Stimulated activated CD4-positive, alpha-beta T cell treated with anti-CD3 and anti-CD28 coated beads, Interleukin-12 subunit alpha, Interleukin-12 subunit beta, amount 100 ng/mL, for 48 hours (primary cell): ENCODE measurements at places on chromosomes 4 and X.

GRCh38 chr4:121358473-121358872 is 22.3 kb downstream of the QRFPR start:
- DNase-seq, result no peak

GRCh38 chr4:8586671-8587468 is 5.7 kb upstream of the CPZ start:
- DNase-seq, result no peak

DNA sequence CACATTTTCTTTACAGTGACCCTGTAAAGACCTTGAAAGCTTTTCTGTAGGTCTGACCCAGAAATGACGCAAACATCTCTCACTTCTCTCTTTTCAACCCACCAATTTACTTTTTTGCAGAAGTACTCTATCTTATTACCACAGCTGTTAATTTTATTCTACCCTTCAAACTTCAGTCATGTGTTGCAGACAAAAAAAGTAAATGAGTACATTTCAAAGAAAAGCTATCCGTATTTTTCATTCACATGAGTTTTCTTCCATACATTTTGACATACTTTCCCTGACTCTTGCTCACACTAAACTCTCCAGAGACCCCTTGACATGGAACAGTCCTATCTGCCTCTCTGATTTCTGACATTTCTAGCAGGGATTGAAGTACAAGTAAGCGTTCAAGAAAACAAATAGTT is 51.7 kb downstream of the SLC7A11 start:
- DNase-seq, result no peak

DNA sequence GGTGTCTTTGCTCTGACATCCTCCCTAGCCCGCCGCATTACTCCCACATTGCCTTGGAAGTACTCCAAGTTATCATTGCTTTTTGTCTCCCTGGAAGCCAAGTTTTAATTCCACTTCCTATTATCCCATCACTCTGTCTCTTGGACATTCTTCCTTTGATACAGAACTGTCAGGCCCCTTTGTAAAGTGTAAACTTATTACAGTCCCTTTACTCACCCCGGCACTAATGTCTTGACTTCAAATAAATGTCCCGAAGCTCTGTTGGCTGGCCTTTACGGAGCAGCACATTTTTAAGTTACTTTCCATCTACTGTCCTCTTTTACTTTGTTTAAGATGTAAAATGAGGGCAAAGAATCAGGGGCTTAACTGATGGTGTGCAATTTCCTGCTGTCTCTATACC is 223.5 kb upstream of the IGFBP7 start:
- DNase-seq, result no peak

GRCh38 chr4:129342819-129343408 is 247.0 kb downstream of the C4orf33 start:
- no peak for DNase-seq

DNA sequence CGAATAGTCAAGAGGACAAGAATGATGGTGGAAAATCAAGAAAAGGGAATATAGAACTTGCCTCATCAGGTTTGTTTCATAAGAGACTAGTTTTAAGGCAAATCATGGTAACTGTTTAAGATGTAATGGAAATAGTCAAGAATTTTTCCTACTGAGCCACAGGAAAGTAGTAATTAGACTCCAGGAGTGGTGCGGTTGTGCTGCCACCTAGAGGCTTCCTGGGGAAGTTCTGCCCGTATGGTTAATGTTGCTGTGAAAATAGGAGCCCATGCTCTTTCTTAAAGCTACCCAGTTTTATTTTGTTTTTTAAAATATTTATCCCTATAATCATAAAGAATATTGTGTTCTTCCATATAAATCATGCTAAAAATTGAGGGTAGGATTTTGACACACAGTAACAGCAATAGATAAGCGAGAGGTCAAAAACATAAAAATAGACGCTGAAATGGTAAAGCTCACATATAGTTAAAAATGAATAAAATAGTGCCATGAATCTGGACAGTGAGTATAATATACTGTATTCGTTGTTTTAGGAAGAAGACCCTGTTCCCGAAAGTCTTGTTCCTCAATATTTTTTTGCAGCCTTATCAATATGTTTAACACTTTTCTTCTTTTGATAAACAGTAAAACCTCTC is 87.0 kb downstream of the PHOX2B start:
- peak; percentile 29 for DNase-seq

GRCh38 chrX:48696909-48697727 is 584 bp downstream of the SUV39H1 start:
- DNase-seq, result no peak

DNA sequence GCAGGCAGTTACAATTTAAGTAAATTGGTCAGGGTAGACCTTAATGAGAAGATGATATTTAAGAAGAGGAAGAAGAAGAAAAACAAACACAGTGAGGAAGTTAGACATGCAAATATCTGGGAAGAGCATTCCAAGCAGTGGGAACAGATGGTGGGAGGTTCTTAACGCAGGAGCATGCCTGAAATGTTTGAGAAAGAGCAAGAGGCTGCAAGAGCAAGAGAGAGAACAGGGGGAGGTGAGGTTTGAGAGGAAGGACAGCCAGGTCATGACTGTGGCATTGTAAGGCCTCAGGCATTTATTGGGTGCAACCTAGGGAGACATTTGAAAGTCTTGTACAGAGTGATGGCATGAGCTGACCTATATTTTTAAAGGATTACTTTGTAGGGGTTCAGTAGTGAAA is 136.0 kb downstream of the UGT8 start:
- no peak for DNase-seq

DNA sequence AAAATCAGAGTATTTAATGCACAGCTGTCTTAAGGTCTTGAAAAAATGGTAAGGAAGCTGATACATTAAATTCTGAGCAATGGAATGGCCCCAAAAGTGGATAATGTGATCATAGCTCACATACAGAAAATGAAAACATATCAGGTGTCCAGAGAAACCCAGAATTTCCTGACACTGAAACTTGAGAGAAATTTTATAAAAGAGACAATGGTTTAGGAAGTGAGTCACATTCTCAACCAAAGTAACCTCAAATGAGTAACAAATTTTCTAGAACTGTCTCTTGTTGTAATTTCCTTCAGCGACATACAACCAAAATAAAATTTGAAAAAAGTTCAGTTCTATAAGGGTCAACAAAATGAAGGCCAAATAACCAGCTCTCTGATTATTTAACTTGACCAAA is 37.4 kb upstream of the PACRGL start:
- DNase-seq, result no peak

- no peak for DNase-seq
These were observed 80.3 kb upstream of the LSM6 start for GRCh38 chr4:146095091-146095690.
